ENCODE measurements at places on chromosomes 3 and 15.
A peak's percentile ranks its signal among the peaks of the same experiment; 100 is the strongest.

GRCh38 chr3:127597020-127597771 is 1.0 kb upstream of the MCM2 start:
- no peak for DNase-seq

GRCh38 chr3:40980467-40980866 is 218.8 kb upstream of the CTNNB1 start:
- no peak for DNase-seq

- DNase-seq: no peak
Observed at GRCh38 chr3:129001101-129001805, at the start of gene EFCC1. EFCC1 (plus strand) TSS chr3:129001304; CDS start chr3:129001629, 325 bp downstream.

DNA sequence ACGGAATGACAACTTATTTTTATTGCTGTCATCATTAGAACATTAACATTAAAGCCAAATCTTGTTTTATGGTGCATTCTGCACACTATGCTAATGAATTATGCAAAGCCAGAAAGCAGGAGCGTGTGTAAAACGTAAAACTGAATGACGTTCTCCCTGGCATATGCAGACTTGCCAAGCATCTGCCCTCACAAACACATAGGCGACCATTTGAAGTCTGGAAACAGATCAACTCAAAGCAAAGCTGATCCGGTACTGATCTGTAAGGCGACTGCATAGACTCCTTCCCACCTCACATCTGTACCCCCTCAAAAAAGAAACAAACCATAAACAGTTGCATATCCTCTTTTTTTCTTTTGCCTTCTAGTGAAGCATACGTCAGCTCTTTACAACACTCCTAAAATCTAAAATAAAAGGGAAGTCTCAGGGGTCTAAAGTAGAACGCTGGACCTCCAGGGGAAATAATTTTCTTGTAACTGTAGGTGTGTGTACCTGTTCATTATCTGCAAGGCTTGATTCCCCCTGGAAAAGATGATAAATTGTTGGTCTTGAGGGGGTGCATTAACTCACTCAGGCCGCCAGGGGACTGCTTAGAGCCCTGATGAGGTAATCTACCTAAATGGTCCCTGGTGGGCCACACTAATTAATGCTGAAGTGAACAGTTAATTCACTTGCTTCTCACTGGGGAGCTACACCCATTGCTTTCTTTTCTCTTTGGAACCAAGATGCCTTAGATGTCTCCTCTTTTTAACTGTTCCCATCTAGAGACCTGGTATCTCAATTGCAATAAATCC is 231.4 kb downstream of the CDIN1 start:
- no peak for DNase-seq

DNA sequence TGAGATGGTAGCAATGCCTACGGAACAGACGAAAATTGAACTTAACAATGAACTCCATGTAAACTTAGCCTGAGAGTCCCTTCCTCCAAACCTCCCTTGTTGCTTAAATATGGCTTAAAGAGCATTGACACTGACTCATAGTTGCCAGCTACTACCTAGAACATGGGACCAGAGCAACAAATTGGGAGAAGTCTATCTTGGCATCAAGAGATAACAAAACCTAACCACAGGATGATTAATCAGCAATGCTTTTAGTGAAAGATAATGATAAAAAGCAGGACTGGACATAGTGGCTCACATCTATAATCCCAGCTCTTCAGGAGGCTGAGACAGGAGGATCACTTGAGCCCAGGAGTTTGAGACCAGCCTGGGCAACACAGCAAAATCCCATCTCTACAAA is 117.8 kb upstream of the MNS1 start:
- DNase-seq: no peak

DNA sequence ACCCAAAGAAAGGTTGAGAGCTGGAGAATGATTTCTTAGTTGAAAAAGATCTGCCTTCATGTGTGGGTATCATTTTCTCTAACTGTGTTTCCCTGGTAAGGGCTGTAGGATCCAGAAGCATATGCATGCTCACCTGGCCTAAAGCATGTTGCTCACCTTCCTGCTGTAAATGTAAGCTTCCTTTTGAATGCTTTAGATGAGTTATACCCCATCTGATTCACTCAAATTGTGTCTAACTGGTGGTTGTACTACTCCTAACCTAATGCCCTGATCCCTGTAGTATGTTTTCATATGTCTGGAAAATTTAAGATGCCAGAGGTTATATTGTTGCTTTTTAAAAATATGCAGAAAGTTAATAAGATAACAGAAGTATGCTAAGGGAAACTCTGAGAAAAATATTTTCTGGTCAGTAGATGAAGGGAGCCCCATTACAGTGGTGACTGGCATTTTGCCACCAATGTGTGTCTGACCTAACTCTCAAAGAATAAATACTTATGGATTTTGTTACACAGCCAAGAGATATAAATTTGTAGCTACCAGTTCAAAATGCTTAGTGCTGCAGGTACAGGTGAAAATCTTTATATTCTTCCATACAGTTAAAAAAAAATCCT is 7.7 kb downstream of the FILIP1L start:
- DNase-seq: no peak

DNA sequence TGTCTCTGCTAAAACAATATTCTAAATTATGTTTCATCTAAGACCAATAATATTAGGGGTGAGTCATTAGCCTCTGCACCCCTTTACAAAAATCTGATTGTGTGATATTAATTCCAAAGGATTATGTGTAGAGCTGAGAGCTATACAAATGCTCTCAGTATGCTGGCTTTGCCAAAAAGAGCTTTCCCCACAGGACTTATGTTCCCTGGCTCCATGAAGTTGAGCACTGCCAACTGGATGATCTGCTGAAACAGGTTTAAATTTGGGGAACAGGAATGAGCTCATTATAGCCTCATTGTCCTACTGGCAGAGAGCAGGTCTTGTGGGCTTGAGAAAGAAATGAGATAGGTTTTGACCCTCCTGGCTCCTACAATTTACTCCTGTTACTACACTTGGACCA is 347.8 kb upstream of the LMCD1 start:
- DNase-seq: no peak

DNA sequence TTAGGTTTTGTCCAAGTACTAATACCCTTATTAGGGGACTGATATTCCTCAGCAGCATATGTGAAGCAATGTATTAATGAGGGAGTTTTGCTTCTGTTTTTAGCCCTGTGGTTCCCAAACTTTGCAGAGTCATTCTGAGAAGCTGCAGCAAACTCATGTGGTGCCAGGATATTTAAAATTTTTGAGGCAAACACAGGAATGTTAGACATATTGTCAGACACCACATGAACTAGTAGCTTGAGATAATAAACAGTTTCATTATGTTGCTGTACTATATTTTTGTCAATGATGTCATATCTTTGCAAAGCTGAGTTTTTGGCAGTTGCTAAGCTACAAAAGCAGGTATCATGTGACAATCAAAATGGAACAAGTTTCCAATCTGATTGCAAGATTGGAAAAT is 36.6 kb downstream of the ATP6V1A start:
- DNase-seq: no peak

DNA sequence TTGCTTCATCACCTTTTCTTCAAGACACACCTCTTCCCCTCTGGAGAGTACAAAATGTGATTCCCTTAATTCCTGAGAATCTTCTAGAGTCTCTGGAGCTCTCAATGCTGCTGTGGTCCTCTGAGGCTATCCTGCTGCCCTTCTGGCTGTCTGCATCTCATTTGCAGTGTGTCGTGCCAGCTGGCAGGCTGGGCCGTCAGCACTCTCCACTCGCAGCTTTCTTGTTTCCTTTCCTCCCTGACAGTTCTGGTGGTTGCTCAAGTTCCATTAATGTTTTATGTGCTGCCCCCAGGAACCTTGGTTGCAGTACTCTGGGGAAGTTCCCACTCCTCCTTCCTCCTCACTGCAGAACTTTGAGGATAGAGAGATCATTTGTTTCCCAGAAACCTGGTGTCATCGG is 210.8 kb upstream of the ROPN1 start:
- DNase-seq: peak; percentile 7

DNA sequence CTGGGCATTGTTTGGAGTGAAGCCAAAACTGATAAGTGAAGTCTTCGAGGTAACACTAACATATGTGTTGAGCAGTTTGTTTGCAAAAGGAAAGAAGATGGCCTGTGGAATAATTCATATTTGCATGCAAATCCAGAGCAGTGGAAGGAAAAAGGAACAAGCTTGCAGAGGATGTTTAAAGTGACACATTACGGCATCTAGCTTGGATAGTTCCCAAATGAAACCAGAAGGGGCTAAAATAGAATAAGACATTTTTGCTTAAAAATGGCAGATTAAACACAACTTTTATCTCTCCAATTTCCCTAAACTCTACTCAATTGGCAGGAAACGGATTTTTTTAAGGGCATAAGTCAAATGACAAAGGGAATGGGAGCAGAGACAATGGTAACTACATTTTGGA is 25.4 kb upstream of the RYK start:
- no peak for DNase-seq

DNA sequence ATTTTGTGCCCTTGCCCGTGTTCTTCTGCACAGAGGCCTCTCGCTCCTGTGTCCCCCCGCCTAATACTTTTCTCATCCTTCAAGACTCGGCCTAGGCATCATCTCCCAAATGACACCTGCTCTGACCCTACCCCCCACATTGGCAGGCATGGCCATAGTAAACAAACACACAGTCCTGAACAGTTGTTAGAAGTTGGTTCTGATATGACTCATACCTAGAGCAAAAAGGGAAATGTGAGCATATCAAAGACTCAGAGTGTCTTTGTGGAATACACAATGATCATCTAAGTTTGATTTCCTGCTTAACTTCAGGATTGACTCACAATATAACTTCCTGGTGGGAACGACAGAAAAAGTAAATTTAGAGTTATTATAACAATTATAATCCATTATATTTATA is 120.5 kb downstream of the POLR2M start:
- no peak for DNase-seq

- no peak for DNase-seq
Observed at GRCh38 chr3:173761161-173761560, 363.6 kb downstream of the NLGN1 start.

GRCh38 chr3:16178628-16178988 is 4.1 kb downstream of the GALNT15 start:
- DNase-seq: no peak

DNA sequence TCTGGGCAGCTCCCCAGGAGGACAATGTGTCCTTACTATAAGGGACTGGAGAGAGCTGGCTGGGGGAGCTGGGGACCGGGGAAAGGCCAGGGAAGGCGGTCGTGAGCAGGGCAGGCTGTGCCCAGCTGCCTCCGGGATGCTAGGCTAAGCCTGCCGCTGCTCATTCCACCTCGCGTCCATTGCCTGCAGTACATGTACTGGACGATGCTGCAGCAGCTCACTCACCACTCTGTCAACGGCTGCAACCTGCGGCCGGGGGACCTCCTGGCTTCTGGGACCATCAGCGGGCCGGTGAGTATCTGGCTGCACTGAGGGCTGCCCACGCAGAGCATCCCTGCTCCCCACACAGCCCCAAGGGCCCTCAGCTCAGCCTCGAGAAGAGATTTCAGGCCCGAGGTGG is 27.1 kb downstream of the FAH start:
- no peak for DNase-seq

- no peak for DNase-seq
Observed at GRCh38 chr3:33044676-33045075, 52.3 kb downstream of the GLB1 start.

DNA sequence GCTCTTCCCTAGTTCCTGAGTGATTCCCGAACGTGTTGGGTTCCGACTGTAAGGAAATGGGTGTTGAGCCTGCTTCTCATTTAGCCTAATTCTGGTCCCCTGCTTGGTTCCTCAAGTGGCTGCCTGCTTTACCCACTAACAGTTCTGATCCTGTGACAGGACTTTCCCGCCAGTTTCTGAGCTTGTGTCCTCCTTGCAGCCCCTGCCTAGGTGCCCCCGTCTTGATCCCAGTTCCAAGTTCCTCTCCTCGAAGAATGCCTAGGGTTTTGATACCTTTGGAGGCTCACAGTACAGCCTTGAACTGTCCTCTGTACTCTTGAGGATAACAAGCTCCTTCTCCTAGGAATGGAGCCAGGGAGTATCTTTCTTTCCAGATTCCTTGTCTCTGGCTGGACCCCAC is 12.0 kb upstream of the RASGRF1 start:
- no peak for DNase-seq

GRCh38 chr3:190224863-190225692 is 97.2 kb downstream of the CLDN1 start:
- no peak for DNase-seq

GRCh38 chr15:39583596-39584265 is 2.9 kb downstream of the THBS1 start:
- no peak for DNase-seq

GRCh38 chr3:118802325-118803095 is 232.1 kb downstream of the IGSF11 start:
- DNase-seq: no peak

DNA sequence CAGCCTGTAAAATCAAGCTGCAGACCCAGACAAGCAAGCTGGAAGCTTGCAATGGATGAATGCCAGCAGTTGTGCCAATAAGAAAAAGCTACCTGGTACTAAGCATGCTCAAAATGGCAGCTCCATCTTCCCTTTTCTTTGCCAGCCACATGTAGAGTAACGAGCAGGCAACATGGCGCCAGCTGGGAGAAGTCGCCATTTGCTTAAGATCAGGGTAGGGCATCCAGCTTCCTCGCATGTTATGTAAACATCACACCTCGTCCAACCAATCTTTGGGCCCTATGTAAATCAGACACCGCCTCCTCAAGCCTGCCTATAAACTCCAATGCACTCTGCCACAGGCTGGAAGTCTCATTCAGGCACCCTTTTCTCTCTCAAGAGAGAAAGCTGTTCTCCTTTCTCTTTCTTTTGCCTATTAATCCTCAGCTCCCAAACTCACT is 973.9 kb downstream of the FHIT start:
- DNase-seq: no peak

GRCh38 chr3:14687360-14687759 is 12.4 kb downstream of the C3orf20 start:
- DNase-seq: no peak

- DNase-seq: no peak
Observed at GRCh38 chr3:62781121-62781520, 94.1 kb downstream of the CADPS start.

GRCh38 chr3:188929137-188929536 is 242.6 kb upstream of the TPRG1 start:
- DNase-seq: no peak

DNA sequence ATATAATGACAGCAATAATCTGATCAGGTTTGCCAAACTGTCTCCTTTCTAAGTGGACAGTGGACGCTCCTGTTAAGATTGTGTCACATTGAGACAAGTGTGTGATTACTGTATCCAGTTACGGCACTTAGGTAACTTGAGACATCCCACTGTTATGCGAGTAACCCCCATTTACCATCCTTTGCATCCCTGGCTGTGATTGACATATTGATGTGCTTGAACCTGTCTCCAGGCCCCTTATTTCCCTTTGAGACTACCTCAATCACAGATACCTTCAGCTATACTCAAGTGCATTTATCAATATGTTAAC is 785.2 kb downstream of the NR2F2 start:
- DNase-seq: no peak

- no peak for DNase-seq
Observed at GRCh38 chr3:178078953-178079352, 457.3 kb upstream of the KCNMB2 start.

- DNase-seq: no peak
Observed at GRCh38 chr15:78434134-78434533, 3.9 kb upstream of the IREB2 start.

GRCh38 chr3:8200996-8201395 is 300.6 kb upstream of the LMCD1 start:
- DNase-seq: no peak

All from thoracic aorta (tissue), 2 donors.